ENCODE measurements at places on chromosomes 6 and 20.

DNA sequence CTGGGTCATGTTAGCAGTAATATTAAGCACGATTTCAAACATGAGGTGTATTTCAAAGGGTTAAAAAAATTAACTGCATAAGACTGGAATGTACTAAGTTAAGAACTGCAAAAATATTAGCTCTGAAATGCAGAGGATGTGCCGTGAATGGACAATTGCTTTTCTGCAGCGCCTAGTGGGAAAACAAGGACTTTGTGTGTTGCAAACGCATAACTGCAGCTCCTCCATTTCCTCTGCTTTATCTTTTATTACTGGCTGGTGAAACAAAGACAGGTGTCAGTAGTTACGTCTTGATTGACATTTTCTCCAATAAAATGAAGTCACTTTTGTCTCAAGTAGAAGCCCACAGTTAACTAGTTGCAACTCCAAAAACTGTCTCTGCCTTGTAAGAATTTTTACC, 1.7 kb downstream of the PDE7B start:
- no peak for DNase-seq

DNA sequence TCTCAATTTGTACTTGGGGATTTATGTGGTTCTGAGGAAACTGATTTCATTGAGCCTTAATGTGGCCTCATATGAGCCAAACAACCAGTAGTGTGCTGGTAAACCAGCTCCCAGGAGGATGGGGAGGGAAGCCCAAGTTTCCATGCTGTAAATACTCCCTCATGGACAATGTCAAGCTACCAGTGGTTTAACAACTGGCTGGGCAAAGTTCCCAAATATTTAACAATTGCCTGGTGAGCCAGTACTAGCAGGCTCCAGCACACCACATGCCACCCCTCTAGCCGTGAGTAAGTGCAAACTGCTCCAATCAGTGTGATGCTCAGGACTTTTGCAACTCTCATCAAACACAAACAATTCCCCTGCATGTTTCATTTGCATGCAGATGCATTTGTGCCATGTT, 19.2 kb upstream of the CDKN1A start:
- no peak for DNase-seq

DNA sequence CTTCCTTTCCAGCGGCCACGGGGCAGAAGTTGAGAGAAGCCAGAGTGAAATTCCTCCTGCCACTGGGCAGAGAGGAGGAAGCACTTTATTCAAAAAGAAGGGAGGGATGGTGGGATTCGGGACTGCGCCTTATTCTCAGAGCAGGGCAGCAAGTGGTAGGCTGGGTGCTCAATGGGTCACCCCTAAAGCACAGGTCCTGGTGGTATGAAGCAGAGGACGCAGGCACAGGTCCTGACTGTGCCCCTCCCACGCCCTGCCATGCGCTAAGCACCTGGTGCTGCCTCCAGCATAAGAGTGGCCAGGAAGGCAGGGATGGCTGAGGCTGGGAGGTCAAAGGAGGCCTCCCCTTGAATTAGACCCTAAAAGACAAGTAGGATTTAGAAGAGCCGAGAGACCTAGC, 4.9 kb upstream of the GRM4 start:
- DNase-seq, result peak; percentile 27

DNA sequence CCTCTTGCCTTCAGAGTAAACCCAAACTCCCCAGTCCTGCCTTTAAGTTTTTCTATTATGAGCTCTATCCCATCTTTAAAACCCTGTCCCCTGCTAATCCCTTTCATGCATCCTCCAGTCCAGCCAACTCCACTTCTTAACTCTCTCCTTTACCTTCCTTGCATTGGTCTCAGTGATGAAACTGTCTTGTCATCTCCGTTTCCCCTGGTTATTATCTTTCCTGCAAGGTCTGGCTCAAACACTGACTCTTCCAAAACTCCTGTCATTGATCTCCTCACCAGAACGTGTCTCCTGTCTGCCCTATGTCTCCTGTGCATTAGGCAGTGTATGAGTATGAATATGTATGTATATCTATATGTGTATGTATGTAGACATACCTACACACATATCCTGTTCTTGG, 11.8 kb upstream of the FNDC1 start:
- no peak for DNase-seq

GRCh38 chr20:62350098-62350628, 16.9 kb downstream of the LAMA5 start:
- DNase-seq, result peak; percentile 84
